Trophoblast cell (in vitro differentiated cells and primary cell): ENCODE measurements at places on chromosomes 6 and 20.

DNA sequence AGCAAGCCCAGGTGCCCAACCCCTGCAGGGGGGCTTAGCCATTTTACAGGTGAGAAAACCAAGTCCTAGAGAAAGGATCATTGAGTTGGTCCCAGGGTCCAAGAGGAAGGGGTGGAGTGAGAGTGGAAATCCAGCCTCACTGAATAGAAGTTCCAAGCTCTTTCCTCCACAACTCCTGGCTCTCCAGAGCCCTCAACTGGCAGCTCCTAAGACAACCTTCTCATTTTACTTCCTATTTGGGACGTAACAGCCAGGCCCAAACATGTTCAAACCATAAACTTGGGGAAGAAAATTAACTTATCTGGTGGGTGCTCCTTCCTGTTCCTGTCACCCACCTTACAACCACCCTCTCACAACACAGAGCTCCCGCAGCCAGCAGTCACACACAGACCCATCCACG is 57.9 kb downstream of the PRND start:
- H3K27ac ChIP-seq, result no peak overlapping the region
- H3K27me3 ChIP-seq, result no peaks in the 10 kb centered on the region
- H3K4me1 ChIP-seq, result no peaks in the 10 kb centered on the region
- H3K36me3 ChIP-seq, result peaks cover 17% of the 10 kb centered on the region
- H3K4me3 ChIP-seq, result no peak overlapping the region
- no peak for DNase-seq

- no peak for DNase-seq
- no peak overlapping the region for H3K27ac ChIP-seq
- H3K27me3 ChIP-seq, result no peaks in the 10 kb centered on the region
Observed at GRCh38 chr6:93468291-93468690, 48.9 kb upstream of the EPHA7 start.

DNA sequence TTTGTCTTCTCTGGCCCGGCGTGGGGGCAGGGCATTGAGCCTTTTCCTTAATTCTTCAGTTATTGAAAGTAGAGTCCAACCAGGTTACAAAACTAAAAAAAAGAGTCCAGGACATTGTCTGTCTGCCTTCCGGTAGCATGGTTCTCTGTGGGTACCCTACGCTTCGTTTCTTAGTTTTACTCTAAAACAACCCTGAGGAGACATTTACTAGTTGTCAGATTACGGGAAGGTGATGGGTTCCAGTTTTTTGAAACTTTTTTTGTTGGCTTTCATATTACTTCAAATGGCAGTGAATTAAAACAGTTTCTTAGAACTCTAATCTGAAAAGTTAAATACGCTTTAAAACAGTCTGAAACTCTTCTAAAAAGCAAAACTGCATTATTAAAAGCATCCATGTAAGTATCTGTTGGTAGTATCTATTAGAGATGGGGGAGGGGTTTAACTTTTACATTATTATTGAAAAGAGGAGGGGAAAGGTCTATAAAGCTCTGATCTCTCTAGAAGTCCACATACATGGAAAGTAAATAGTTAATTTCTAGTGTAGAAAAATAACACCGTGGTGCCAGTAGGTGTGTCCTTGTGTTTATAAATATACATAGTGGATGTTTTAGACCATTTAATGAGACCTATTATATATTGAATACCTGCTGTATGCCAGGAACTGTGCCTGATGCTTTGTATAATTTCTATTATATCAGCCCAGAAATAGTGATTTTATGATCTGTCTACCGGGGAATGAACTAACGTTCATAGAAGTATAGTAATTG is 2.2 kb downstream of the BICRAL start:
- H3K36me3 ChIP-seq, result no peaks in the 10 kb centered on the region
- H3K4me3 ChIP-seq, result peak overlapping the region; percentile 96
- peaks cover 4% of the 10 kb centered on the region for H3K4me1 ChIP-seq
- DNase-seq, result no peak

DNA sequence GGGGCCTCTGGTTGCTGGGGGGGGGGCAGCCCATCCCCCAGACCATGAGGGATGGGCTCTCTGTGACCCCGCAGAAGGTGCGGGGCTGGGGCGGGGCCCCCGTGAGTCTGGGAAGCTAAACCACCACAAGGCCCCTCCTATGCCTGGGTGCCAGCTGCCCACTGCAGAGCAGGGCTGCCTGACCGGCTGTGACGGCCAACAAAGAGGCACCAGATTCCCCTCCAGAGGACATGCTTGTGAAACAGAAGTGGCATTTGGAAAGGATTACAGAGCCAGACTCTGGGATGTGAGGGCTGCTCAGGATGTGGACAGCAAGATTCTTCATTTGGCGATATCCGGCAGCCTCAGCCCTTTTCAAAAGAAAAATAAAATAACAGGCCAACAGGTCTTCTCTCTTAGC is 16.5 kb upstream of the NTSR1 start:
- no peak overlapping the region for H3K4me3 ChIP-seq
- H3K36me3 ChIP-seq, result no peaks in the 10 kb centered on the region
- H3K27me3 ChIP-seq, result no peaks in the 10 kb centered on the region
- no peak overlapping the region for H3K27ac ChIP-seq
- no peaks in the 10 kb centered on the region for H3K4me1 ChIP-seq

- no peak overlapping the region for H3K27ac ChIP-seq
- DNase-seq, result no peak
- H3K4me1 ChIP-seq, result no peaks in the 10 kb centered on the region
- H3K36me3 ChIP-seq, result peaks cover 35% of the 10 kb centered on the region
Observed at GRCh38 chr6:89862273-89862672, 32.0 kb upstream of the GJA10 start.

- no peaks in the 10 kb centered on the region for H3K27me3 ChIP-seq
- no peaks in the 10 kb centered on the region for H3K4me1 ChIP-seq
- no peak overlapping the region for H3K27ac ChIP-seq
- no peak overlapping the region for H3K4me3 ChIP-seq
- DNase-seq, result no peak
Observed at GRCh38 chr6:19552076-19552475, 285.1 kb upstream of the ID4 start.

DNA sequence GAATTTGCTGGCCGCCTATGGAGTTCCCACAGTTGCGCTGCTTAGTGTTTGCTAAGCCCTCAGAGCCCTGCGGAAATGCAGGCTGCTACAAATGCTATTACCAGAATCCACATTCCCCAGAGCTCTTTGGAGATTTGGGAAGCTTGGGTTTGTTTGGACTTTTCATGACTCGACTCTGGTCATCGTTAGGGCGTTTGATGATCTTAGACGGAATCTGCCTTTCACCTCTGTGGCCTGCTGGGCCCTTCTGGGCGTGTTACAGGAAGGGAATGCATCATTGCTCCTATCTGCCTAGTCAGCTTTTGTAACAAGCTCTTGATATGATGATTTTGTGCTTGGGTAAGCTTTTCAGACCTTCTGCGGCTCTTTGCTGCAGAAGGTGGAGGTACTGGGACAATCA is 50.8 kb downstream of the EYA2 start:
- no peaks in the 10 kb centered on the region for H3K27me3 ChIP-seq
- no peak overlapping the region for H3K4me3 ChIP-seq
- H3K4me1 ChIP-seq, result peaks cover 4% of the 10 kb centered on the region
- peak; percentile 5 for DNase-seq
- no peak overlapping the region for H3K27ac ChIP-seq

DNA sequence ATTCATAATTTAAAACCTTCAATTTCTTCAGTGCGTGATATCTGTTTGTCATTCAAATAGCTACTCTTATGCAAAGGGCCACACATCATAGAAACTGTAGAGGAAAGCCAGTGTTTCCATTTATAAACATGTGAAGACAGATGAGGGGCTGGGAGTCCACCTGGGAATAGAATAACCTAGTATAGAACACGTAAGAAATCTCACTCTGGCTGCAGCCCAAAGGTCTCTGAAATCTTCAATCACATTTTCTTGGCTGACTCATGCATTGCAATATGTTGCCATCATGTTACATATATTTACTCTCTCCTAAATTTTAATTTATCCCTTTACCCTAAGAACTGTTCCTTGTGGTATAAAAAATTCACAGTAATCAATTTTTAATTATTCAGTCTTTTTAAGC is 123.2 kb downstream of the ELOVL4 start:
- no peaks in the 10 kb centered on the region for H3K36me3 ChIP-seq
- no peak overlapping the region for H3K4me3 ChIP-seq
- peaks cover 5% of the 10 kb centered on the region for H3K4me1 ChIP-seq
- no peaks in the 10 kb centered on the region for H3K27me3 ChIP-seq

DNA sequence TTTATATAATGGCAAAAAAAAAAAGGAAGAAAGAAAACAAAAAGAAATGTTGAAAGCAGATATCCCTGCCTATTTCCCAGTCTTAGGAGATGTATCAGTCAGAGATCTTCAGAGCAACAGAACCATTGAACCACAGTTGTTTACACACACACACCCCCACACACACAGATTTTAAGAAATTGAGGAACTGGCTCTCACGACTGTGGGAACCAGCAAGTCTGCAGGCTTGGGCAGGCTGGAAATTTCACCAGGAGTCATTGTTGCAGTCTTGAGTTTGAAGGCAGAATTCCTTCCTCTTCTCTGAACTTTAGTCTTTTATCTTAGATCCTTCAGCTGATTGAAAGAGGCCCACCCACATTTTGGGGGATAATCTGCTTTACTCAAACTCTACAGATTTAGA is 380.9 kb downstream of the CDKAL1 start:
- no peak overlapping the region for H3K27ac ChIP-seq
- no peak for DNase-seq
- H3K4me3 ChIP-seq, result no peak overlapping the region

GRCh38 chr6:52424513-52424912 is 4.4 kb downstream of the EFHC1 start:
- H3K27ac ChIP-seq, result peak overlapping the region; percentile 77
- H3K4me1 ChIP-seq, result no peaks in the 10 kb centered on the region
- no peak overlapping the region for H3K4me3 ChIP-seq
- no peaks in the 10 kb centered on the region for H3K36me3 ChIP-seq
- DNase-seq, result no peak
- H3K27me3 ChIP-seq, result no peaks in the 10 kb centered on the region

DNA sequence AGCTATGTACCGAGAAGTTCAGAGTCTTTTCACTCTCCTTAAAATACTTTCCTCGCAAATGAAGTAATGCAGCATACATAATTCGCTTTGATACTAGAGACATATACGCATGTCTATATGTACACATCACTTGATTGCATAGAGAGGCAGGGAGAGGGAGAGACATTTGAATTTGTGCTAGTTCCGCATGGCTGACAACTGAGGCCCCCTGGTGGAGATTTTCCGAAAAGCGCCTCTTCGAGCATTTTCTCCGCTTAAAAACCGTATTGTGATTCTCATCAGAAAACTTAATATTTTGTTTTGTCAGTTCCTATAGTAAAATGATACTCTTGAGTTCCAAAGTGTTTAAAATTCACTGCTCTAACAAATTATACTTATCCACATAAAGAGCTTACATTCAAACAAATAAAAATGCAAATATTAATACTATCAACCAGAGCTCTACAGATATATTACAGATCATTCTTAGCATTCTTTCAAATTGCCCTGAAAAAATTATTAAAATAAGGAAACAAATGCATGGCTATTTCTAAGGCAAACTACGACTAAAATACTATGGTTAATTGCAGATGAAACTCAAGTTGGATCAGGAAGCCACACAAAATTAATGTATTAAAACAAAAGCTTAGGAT is 637 bp downstream of the MYLK4 start:
- H3K36me3 ChIP-seq, result no peaks in the 10 kb centered on the region
- DNase-seq, result peak; percentile 91
- H3K4me1 ChIP-seq, result no peaks in the 10 kb centered on the region
- no peak overlapping the region for H3K27ac ChIP-seq

GRCh38 chr6:36373368-36374019 is 14.0 kb downstream of the ETV7 start:
- H3K4me1 ChIP-seq, result peaks cover 4% of the 10 kb centered on the region
- no peaks in the 10 kb centered on the region for H3K27me3 ChIP-seq
- peak; percentile 62 for DNase-seq
- H3K27ac ChIP-seq, result no peak overlapping the region
- no peaks in the 10 kb centered on the region for H3K36me3 ChIP-seq

GRCh38 chr6:13870214-13870830 is 54.4 kb upstream of the RNF182 start:
- peaks cover 9% of the 10 kb centered on the region for H3K4me1 ChIP-seq
- H3K27ac ChIP-seq, result no peak overlapping the region
- no peaks in the 10 kb centered on the region for H3K27me3 ChIP-seq
- H3K36me3 ChIP-seq, result no peaks in the 10 kb centered on the region

GRCh38 chr6:109458774-109459531 is 3.4 kb upstream of the MICAL1 start:
- no peak overlapping the region for H3K27ac ChIP-seq
- no peaks in the 10 kb centered on the region for H3K27me3 ChIP-seq
- H3K36me3 ChIP-seq, result peaks cover 1% of the 10 kb centered on the region
- peaks cover 9% of the 10 kb centered on the region for H3K4me1 ChIP-seq

- no peak for DNase-seq
- peak overlapping the region; percentile 5 for H3K4me3 ChIP-seq
- no peaks in the 10 kb centered on the region for H3K36me3 ChIP-seq
Observed at GRCh38 chr6:282867-283416, 9.3 kb upstream of the DUSP22 start.

DNA sequence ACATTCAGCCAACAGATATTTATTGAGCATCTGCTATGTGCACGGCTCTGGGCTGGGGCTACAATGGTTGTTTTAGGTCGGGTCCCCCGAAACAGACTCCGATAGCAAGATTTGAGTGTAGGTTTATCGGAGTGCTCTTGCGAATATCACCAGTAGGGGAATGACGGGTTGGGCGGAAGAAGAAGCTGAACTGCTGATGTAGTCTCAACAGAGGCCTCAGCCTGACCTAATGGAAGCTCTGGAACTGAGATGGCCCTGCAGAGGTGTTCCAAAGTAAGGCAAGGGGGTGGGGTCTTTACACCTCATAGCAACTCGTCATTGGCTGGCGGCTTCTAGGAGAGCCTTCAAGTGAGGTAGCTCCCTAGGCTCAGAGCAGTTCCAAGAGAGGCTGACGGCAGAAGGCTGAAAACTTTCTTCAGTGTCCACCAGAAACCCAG is 1.1 kb downstream of the L3MBTL1 start:
- DNase-seq, result peak; percentile 82
- no peaks in the 10 kb centered on the region for H3K36me3 ChIP-seq
- H3K4me1 ChIP-seq, result peaks cover 13% of the 10 kb centered on the region
- H3K27me3 ChIP-seq, result peaks cover 6% of the 10 kb centered on the region
- H3K27ac ChIP-seq, result no peak overlapping the region

DNA sequence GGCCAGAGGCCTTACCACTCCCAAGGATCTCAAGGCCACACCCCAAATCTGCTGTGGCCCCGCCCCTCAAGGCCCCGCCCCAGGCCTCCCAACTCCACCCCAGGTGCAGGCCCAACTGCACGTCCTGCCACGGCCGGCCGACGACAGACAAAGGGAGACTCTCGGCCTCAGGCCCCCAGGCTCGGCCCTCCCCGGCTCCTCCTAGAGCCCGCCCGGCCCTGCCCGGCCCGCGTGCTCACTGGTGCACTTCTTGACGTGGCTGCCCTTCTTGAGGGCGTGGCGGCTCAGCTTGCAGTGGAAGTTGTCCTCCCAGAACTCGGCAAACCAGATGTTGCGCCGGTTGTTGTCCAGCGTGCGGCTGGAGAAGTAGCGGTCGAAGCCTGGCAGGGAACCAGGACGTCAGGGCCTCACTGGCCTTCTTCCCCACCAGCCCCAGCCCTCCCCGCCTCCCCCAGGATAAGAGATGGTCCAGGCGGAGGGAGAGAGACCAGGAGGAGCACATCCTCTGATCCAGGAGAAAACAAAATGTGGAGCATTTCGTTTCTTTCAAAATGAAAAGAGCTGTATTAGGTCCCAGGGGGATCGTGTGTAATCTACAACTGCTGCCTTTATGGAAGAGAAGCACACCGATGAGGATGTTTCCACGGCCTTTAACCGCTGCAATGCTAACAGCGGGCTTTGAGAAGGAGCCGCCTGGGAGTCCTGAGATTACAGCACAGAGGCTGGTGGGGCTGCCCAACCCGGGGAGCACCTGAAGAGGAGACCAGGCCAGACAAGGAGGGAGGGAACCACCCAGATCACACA is 89.4 kb downstream of the GRM4 start:
- no peak overlapping the region for H3K4me3 ChIP-seq
- DNase-seq, result peak; percentile 62
- H3K27me3 ChIP-seq, result no peaks in the 10 kb centered on the region
- no peaks in the 10 kb centered on the region for H3K36me3 ChIP-seq
- H3K4me1 ChIP-seq, result no peaks in the 10 kb centered on the region
